CD4-positive, alpha-beta T cell treated with Interleukin-4 for 4 hours (primary cell): ENCODE measurements at places on chromosomes 1 and 21.

- DNase-seq = no peak
Observed at GRCh38 chr1:33393524-33393923, 37.4 kb downstream of the PHC2 start.

GRCh38 chr1:175037416-175037815, 14.2 kb upstream of the MRPS14 start:
- DNase-seq = no peak

DNA sequence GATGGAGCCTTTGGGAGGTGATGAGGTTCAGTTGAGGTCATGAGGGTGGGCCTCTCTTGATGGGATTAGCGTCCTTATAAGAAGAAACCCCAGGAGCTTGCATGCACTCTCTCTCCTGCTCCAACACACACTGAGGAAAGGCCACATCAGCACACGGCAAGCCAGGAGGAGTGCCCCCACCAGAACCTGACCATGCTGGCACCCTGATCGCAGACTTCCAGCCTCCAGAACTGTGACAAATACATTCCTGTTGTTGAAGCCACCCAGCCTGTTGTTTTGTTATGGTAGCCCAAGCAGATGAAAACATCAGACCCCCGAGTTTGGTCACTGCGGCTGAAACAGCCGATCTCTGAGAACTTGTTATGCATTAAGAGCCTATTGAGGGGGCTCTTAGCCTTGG, 64.8 kb upstream of the SOD1 start:
- no peak for DNase-seq

- no peak for DNase-seq
Observed at GRCh38 chr1:33364565-33364918, 43.6 kb upstream of the A3GALT2 start.

GRCh38 chr1:67184838-67185421, 18.7 kb downstream of the IL23R start:
- no peak for DNase-seq

DNA sequence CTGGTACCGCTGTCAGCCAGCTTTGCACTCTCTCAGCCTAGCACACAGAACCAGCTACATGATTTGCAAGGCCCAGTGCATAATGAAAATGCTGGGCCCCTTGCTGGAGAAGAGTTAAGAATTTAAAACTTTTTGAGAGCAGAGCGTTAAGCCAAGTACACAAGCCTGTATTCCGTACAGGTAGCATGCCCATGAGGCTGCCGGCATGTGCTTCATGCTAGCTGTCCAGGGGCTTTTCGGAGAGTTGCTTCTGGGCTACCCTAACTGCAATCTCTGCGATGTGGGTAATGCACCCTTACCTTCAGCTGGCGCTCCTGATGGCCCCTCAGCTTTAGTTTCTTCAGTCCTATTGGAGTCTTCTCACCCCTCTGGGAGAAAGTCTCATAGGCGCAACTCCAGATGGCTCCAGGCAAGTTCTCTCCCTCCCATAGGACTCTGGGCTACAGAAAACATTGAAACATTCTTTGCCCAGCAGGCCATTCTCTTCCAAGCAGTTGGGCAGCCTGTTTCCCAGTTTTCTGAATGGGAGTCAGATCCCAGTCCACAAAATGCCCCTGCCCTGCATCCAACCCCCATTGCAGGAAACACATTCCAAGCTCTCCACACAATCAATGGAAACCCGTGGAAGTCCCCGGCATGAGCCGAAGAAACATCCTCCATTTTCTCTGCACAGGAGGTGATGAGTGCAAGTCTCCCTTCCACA, 5.7 kb upstream of the AKT3 start:
- DNase-seq = no peak

- DNase-seq = no peak
Observed at GRCh38 chr1:11134251-11134897, 34.7 kb upstream of the EXOSC10 start.

DNA sequence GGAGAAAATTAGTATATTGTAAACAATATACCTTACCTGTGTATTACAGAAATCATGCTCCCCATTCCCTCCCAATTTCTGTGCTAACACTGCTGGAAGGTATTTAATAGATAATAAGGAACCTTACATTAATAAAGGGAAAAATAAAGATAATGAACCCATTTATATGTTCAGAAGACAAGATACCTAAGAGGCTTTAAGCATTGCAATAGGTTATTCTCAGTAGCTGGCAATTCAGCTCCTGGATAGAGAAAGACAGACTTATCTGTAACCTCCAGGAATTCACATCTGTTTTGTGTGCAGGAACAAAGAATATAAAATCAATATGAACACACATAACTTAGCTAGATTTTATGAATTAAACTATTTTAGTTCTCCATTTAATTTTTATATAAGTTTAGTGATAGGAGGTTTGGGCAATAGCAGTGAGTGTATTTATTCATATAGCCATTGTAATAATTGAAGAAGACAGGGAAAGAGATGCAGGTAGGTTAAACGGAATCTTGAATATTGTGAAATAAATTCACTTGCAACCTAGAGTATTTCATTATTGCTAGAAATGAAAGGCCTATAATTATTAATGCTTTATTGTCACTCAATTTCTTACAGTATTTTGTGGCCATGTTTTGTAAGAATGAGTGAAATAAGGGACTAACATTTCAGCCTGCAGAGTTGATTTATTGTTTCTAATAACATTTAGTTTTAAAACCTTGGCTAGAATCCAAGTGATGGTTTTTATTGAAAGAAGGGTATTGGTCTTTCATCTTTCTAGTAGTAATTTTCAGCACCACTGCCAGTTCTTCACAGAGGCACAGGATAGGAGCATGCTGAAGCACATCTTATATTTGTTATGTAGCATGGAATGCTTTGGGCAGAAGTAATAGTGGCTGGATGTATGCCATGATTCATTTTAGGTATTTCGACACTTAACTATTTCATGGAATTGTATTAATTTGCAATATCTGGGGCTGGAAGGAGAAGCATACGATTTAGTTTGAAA, 1.5 kb downstream of the XPR1 start:
- no peak for DNase-seq

DNA sequence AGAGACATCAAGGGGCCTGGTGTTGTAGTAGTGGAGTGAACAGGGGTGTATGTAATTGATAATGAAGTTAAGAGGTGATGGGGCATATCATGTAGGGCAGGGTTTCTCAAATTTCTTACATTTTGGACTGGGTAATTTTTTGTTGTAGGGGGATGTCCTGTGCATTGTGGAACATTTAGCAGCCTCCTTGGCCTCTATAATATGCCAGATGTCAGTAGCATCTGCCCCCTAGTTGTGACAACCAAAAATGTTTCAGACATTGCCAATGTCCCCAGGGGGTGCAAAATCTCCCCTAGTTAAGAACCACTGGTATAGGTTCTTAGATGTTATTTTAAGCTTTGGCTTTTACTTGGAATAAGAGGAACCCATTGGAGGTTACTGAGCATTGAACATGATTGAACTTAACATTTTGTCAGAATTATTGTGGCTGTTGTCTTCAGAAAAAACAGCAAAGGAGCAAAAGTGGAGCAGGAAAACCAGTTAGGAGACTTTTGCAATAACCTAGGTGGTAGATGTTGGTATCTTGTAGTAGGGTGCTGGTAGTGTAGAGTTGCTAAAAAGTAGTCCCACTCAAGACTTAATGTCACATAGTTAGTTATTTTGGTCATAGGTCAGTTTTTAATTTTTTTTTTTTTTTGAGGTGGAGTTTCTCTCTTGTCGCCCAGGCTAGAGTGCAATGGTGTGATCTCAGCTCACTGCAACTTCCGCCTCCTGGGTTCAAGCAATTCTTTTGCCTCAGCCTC, 6.2 kb downstream of the ZNF326 start:
- no peak for DNase-seq

GRCh38 chr21:27740084-27740483, 773.2 kb upstream of the ADAMTS5 start:
- no peak for DNase-seq

GRCh38 chr21:41605178-41605933, 97.4 kb upstream of the TMPRSS2 start:
- DNase-seq = no peak

GRCh38 chr1:152739841-152740240, 18.0 kb upstream of the KPRP start:
- DNase-seq = no peak

- peak; percentile 53 for DNase-seq
Observed at GRCh38 chr1:244796719-244797406, 38.6 kb upstream of the COX20 start.

DNA sequence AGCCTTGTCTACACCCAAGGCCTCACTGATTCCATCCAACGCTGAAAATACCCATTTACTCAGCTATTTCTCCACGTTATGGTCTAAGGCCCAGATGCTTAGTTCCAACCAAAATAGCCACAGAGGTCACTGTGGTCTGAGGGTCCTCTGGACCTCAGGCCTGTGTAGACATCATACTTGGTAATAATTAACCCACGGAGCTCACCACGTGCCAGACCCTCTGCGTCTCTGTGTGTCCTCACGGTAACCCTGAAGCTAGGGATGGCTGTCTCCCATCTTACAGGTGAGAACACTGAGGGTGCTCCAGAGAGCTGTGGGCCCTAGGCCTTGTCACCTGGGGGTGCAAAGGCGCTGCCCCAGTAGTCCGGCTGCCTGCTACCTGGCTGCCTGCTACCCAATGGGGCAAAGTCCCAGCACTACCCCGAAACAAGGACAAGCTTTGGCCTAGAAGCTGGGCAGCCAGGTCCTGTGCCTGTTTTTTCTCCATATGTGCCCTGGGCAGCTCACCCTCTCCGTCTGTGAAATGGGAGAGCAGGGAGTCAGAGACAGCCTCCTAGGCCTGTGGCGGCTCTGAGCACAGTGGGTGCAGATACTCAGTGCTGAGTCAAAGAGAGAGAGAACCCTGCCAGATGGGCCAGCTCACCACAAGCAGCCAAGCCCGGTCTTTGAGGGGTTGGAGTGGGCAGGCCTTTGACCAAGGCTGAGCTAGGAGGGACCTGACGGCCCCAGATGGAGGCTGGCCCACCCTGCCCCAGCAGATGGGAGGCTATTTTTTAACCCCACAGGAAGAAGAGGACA, 17.0 kb upstream of the RUNX3 start:
- no peak for DNase-seq

DNA sequence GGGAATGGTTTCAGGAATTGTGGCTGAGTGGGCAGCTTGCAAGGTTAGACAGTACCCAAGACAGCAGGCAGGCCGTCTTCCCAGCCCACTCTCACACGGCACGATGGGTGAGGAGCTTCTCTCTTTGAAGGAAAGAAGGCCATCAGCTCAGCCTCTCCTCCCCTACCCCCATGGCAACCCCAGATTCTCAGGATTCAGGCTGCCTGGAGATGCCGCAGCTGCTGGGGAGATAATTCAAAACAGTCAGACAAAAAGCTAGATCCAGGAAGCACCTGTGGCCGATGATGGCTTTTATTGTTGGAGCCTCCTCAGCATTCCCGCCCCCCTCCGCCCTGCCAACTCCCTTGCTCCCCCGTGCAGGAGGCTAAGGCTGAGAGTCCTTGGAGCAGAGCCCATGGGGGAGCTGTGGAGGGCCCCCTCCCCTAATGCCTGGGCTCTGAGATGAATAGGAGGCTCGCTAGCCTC, 220.5 kb downstream of the TRABD2B start:
- no peak for DNase-seq

- no peak for DNase-seq
Observed at GRCh38 chr1:225119307-225119706, 189.8 kb downstream of the DNAH14 start.

GRCh38 chr1:232196042-232196441, 433.9 kb downstream of the SIPA1L2 start:
- DNase-seq = no peak

GRCh38 chr1:2575801-2576663, 10.5 kb upstream of the PRXL2B start:
- DNase-seq = no peak

GRCh38 chr1:206809504-206810084, 37.3 kb upstream of the IL10 start:
- DNase-seq = peak; percentile 41

DNA sequence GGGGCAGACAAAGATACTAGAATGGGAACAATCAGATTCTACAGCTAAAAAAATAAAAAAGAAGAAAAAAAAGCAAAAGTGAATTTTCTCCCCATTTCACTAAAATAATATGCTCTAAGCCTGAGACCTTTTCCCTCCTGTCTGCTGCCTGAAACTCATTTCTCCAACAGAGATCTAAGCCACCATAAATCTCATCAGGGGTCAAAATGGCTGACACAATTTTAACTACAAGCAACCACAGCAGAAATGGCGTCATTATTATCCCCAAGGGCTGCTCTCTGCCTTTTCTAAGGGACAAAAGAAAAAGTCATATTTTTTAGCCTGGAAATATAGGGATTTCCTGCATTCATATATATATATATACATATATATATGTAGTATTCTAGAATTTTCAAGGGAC, 183.7 kb upstream of the CAMK1G start:
- DNase-seq = no peak

GRCh38 chr1:239841631-239842030, 250.1 kb upstream of the FMN2 start:
- DNase-seq = no peak

- no peak for DNase-seq
Observed at GRCh38 chr1:160819186-160819585, 23.2 kb downstream of the LY9 start.

GRCh38 chr1:154304664-154305337, 16.1 kb upstream of the AQP10 start:
- DNase-seq = no peak

DNA sequence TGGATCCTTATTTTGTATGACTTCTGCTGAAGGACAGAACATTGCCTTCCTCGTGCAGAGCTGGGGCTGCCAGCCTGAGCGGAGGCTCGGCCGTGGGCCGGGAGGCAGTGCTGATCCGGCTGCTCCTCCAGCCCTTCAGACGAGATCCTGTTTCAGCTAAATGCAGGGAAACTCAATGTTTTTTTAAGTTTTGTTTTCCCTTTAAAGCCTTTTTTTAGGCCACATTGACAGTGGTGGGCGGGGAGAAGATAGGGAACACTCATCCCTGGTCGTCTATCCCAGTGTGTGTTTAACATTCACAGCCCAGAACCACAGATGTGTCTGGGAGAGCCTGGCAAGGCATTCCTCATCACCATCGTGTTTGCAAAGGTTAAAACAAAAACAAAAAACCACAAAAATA, 27.5 kb upstream of the KDM4A start:
- no peak for DNase-seq

GRCh38 chr1:93322349-93322748, 23.4 kb upstream of the DR1 start:
- no peak for DNase-seq

DNA sequence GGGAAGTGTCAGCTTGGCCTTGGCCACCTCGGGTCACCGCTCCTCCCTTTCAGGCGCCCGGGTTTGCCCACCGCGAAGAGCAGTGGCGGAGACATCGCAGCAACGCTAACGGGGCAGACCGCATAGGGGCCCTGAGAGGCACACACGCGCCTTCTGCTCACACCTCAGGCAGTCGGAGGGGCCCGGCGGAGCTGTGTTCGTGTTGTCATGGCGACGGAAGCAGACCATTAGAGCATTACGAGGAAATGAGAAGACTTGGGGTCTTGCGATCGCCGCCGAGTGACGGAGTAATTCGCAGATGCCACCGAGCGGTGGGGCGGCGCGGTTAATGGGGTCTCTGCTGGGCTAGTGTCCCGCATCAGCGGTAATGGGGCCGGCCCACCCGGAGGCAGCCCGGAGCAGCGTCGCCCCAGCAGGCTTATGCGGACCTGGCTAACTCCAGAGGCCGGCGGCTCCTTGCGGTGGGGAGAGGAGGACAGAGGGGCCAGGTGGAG, 144.1 kb downstream of the TNR start:
- DNase-seq = no peak
